ENCODE measurements at places on chromosomes 4 and X.

- no peak for DNase-seq
Observed at GRCh38 chr4:109571494-109571893, 11.4 kb downstream of the MCUB start.

- no peak for DNase-seq
Observed at GRCh38 chr4:6308899-6309643, 39.4 kb downstream of the WFS1 start.

DNA sequence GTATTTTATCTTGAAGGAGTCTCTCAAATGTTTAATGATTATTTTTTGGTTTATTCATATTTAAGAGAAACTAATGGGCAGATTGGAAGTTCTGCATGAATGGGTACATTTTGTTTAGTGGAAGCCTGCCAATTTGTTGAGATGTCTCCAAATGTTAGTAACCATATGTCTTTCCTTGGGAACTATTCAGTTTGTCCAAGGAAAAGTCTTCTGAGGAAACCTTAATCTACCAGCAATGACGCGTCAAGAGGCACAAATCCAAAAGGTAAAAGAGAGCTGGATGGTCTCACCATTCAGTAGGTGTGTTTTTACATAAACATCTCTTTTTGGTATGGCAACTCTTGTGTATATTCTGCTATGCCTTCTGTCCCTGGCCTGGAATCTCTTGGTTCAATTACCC lies 37.4 kb upstream of the NDST3 start:
- no peak for DNase-seq

DNA sequence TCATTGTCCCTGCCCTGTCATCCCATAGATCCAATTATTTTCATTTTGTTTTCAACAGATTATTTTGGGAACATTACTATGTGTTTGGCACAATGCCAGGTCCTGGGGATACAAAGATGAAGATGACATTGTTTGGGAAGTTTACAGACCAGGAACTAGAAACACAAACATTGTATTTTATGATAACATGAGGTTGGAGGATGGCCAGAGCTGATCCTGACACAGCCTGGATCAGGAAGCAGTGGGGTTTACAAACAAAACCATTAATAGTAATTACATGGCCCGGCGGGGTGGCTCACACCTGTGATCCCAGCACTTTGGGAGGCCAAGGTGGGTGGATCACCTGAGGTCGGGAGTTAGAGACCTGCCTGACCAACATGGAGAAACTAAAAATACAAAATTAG lies 29.9 kb downstream of the CLRN2 start:
- no peak for DNase-seq

DNA sequence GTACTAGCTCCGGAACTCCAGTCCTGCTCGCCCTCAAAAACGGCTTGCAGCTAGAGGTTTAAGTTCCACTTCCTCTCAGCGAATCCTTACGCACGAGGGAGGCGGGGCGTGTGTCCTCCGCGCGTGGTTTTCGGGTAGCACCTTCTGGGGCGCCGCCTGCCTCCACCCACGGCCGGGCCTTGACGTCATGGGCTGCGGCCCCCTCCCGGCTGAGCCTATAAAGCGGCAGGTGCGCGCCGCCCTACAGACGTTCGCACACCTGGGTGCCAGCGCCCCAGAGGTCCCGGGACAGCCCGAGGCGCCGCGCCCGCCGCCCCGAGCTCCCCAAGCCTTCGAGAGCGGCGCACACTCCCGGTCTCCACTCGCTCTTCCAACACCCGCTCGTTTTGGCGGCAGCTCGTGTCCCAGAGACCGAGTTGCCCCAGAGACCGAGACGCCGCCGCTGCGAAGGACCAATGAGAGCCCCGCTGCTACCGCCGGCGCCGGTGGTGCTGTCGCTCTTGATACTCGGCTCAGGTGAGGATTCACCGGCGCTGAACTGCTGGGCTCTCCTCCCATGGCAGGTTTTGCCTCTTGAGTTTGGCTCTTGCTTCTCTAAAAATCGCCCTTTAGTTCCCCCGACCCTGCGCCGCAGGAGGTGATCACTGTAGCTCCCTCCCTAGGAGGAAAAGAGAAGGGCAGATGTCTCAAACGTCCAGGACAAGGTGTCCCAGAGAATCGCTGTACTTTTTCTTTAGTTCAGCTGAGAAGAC lies at the start of gene AREG:
Gene AREG, plus strand, starts transcription at position 246 of the 752 bp plus-strand sequence. Its CDS starts 210 bp downstream, at position 456.
- DNase-seq, result peak; percentile 76

DNA sequence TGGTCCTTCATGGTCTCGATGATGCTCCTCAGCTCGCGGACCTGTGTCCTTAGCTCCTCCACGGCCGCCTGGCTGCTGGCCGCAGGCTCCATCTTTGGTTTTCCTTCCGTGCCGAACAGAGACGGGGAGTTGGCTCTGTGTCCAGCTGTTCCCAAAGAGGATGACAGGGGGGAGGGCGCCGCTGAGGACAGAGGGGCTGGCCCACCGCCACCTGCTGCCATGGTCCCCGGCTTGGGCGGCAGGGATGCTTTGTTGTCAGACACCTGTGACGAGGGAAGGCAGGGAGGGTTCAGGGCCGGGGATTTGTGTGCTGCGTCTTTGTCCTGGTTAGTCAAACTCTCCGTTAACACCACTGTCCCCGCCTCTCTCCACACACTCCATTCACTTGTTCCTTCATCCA lies 26.6 kb upstream of the MAP3K15 start:
- DNase-seq, result no peak

- DNase-seq, result no peak
Observed at GRCh38 chr4:173485164-173485563, 44.9 kb downstream of the HAND2 start.

DNA sequence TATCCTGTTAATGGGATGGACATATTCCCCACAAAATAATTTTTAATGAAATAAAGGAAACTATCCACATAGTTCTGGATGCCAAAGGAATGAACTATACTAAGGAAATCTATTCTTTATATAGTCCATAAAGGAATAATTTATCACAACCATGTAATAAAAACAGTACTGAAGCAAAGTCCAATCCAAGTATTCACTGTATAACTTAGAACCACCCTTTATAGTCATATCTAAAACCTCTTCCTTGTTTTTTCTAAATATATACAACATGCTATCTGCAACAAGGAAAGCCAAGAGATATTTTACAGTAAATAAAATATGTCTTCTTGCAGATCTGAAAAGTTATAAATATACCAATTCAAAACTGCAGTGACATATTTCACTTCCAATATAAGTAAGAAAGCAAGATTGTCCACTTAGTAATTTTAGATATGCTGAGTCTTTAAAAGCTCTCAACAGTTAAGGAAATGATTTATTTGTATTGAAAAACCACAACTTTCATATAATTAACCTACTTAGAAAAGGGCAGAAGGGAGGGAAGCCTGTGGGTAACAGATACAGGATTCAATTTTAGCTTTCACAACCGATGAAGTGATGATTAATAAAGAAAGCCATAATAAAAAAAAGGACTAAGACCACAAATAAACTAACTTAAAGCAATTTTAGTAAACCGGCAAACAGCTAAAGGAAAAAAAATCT lies 8.0 kb downstream of the NR3C2 start:
- DNase-seq, result no peak

DNA sequence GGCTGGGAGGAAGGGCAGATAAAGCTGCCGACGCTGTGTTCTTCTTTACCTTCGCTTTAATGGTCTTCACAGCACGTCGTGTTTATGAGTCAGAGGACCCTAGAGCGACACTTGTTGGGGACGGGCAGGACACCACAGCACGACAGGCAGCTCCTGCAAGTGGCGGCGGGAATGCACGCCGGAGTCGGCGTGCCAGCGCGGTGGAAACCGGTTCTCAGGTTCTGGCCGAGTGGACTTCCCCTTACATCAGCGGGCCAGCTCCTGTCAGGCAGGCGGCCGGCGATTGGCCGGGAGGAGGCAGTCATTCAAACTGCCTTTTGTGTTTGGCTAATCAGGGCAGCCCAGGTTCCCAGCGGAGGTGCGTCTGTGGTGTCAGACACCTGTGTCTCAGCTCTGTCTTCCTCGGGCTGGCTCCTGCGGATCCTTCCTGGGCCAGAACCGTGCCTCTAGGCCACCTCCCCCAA lies 150.9 kb downstream of the SHROOM3 start:
- no peak for DNase-seq

DNA sequence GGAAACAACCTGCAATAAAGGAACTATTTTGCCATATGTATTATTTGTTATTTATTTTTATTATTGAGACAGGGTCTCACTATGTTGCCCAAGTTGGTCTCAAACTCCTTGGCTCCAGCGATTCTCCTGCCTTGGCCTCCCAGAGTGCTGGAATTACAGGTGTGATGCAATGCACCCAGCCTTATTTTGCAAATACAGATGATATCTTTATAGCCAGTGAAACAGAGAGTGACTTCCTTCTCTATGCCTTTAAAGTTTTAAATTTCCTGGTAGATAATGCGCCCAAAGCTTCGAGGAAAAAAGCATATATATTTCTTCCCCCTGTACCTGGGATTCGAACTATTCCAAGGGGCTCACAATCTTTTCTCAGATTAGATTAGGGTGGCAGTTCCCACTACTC lies 601.1 kb upstream of the HTR2C start:
- no peak for DNase-seq

DNA sequence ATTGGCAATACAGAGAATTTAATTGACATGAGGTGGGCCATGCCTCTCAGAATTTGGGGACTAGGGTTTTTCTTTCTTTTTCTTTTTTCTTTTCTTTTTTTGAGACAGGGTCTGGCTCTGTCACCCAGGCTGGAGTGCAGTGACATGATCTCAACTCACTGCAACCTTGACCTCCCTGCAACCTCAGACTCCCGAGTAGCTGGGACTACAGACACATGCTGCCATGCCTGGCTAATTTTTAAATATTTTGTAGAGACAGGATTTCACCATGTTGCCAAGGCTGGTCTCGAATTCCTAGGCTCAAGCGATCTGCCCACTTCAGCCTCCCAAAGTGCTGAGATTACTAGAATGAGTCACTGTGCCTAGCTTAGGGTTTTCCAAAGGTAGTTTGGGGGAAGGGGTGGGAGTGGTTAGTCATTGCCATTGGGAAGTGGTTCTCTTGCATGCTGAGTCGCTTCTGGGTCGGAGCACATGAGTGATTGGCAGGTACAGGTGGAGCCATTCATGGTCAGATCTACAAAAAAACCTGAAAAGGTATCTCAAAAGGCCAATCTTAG lies 54.5 kb downstream of the MID2 start:
- DNase-seq, result no peak

DNA sequence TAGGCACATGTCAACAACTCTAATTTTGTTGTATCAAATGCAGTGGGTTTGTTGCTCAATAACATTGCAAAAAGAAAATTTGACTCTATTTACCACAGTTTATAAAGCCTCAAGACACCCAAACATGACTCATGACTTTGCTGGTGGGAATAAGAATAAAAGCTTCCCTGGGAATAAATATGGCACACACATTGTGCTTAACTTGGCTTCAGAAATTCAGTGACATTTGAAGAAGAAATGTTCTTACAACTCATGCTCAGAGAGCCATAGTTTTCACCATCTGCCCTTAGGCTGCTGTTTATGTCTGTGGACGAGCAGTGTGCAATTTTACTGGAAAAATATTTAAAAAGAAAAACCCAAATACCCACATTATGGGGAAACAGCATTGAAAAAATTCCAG lies 60.9 kb downstream of the SPATA18 start:
- DNase-seq, result no peak

DNA sequence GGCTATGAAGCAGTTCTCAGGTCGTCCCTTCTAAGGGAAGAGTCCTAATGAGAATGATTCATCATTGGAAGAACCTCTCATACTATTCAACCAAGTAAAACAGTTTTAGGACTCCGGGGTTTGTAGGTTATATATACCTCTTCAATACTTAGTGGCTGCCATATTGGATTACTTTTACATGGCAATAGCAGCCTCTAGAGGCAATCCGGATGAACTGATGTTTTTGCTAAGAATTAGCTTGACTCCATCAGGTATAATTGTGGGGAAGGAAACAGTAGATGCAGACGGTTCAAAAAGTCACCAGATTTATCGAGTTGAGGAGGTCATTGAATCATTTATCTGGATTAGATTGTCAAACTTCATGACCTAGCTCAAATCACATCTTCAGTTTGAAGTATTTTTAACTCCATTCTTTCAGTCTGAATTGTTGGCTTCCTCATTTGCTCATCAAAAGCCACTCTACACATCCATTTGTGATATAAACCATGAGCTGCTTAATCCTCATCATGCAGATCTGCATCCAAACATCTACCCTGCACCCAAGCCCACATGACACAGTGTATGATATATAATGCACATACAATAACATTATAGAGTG lies 28.4 kb downstream of the GUCY1B1 start:
- DNase-seq, result no peak

DNA sequence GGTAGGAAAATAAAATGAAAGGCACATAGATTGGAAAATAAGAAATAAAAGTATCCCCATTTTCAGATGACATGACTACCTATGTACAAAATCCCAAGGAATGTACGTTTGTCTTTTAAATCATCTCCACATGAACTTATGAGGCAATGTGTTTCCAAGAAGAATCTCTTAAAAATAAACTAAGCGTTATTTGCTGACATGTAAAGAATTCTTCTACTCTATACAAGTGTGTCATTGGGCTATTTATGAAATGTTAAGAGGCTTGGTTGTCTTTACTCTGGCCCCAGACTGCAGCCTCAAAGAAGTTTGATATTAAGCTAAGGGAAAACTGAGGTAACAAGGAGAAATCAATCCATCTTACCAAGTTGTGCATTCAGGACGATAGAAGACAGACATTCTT lies 17.1 kb downstream of the BEX3 start:
- no peak for DNase-seq

GRCh38 chr4:105283501-105283900 lies 136.8 kb downstream of the TET2 start:
- no peak for DNase-seq

DNA sequence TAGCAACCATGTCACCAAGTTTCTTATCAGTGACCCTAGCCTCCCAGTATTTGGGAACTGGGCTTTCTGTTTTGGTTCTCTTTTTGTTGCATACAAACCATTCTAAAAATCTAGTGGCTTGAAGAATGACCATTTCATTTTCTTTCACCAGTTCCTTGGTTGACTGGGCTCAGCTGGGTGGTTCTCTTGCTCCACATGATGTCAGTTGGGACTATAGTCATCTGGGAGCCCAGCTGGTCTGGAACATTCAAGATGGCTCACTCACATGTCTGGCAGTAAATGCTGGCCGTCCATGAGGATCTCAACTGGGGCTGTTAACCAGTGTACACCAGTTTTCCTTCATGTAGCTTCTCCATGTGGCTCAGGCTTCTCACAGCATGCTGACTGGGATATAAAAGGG lies 27.6 kb upstream of the MBTPS2 start:
- DNase-seq, result no peak

- no peak for DNase-seq
Observed at GRCh38 chr4:96356591-96357370, 516.9 kb downstream of the PDHA2 start.

- no peak for DNase-seq
Observed at GRCh38 chrX:11304829-11305228, 11.6 kb downstream of the AMELX start.

DNA sequence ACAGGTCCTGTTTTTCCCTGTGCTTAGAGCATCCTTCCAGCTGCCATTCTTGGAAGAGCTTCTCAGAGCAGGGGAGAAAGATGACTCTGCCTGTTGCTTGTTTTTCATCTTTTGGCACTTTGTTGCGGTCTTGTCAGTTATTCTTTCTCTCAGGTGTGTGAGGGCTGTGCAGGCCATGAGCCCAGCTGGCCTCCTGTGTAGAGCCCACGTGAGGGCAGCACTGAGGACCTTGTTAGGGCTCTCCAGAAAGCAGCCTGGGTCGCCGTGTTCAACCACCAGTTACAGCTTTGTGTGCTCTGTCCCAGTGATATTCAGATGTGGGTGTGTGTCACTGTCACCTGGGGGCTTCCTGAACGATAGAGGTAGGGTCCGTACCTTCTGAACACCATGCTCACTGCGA lies 52.8 kb downstream of the NOP14 start:
- no peak for DNase-seq

Measured in stimulated activated CD4-positive, alpha-beta T cell treated with anti-CD3 and anti-CD28 coated beads, Interleukin-1b, Interleukin-23, amount 100 ng/mL, for 24 hours (primary cell).